ENCODE measurements at places on chromosomes 4 and X.

GRCh38 chrX:1679238-1679637, 64.4 kb downstream of the ASMT start:
- H3K4me3 ChIP-seq = no peak overlapping the region
- peaks cover 21% of the 10 kb centered on the region for H3K4me1 ChIP-seq
- peaks cover 9% of the 10 kb centered on the region for H3K36me3 ChIP-seq
- peak overlapping the region; percentile 64 for H3K27ac ChIP-seq
- DNase-seq = no peak

- H3K36me3 ChIP-seq = no peaks in the 10 kb centered on the region
- H3K4me1 ChIP-seq = no peaks in the 10 kb centered on the region
- no peak overlapping the region for H3K4me3 ChIP-seq
- no peak overlapping the region for H3K27ac ChIP-seq
Measured at GRCh38 chr4:7396186-7396910, 38.4 kb downstream of the PSAPL1 start.

DNA sequence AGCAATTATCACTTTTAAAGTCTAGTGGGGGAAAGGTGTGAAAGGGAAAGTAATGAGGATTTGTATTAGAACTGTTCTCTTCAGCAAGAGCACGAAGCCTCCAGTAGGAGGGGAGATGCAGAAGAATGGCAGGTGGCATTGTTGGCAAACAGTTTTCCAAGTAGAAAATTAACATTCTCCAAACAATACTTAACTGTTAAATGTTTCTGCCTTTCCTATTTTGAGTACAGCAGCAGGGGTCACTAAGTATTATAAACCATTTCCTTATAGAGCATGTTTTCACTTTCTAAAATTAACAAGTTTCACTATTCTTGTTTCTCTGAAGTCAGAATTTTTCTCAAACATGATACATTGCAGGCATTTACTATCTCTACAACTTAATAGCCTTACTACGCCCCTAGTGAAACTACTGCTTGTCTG, 58.7 kb downstream of the LEF1 start:
- peaks cover 91% of the 10 kb centered on the region for H3K4me1 ChIP-seq
- peaks cover 53% of the 10 kb centered on the region for H3K36me3 ChIP-seq
- DNase-seq = no peak

DNA sequence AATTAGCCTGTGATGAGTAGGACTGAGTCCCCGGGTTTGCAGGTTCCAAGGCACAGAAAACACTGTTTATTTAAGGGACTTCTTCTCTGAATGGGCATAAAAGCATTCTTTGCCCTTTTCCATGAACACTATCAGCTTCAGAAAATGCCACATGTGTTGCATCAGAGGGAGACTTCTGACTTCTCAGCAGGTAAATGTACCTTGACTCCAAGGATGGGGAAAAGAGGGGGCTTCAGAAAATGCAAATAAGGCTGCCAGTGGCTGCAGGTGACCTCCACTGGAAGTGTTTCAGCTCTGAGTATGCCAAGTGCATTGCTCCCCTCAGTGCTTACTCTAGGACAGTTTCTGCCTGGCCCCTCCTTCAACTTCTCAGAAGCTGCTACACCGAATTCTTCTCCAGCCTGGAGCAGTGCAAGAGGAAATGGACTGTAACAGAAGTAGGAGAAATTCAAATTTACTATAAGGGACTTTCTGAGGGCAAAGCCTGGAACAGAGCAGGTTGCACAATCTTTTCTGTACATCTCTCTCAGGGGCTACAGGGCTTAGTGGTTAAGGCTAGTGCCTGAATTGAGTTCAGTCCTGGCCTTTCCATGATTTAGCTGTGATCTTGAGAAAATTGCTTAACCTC, 233.2 kb downstream of the PTTG2 start:
- H3K4me1 ChIP-seq = peaks cover 7% of the 10 kb centered on the region
- DNase-seq = no peak
- peaks cover 6% of the 10 kb centered on the region for H3K27me3 ChIP-seq
- H3K36me3 ChIP-seq = no peaks in the 10 kb centered on the region

Measured in activated T-cell treated with anti-CD3 and anti-CD28 coated beads, Interleukin-2, amount 50 U/mL, for 24 hours (primary cell).